ENCODE measurements at places on chromosomes 3 and 15.
A peak's percentile ranks its signal among the peaks of the same experiment; 100 is the strongest.

GRCh38 chr3:9602620-9603019, 46.7 kb upstream of the MTMR14 start:
- no peak for DNase-seq

DNA sequence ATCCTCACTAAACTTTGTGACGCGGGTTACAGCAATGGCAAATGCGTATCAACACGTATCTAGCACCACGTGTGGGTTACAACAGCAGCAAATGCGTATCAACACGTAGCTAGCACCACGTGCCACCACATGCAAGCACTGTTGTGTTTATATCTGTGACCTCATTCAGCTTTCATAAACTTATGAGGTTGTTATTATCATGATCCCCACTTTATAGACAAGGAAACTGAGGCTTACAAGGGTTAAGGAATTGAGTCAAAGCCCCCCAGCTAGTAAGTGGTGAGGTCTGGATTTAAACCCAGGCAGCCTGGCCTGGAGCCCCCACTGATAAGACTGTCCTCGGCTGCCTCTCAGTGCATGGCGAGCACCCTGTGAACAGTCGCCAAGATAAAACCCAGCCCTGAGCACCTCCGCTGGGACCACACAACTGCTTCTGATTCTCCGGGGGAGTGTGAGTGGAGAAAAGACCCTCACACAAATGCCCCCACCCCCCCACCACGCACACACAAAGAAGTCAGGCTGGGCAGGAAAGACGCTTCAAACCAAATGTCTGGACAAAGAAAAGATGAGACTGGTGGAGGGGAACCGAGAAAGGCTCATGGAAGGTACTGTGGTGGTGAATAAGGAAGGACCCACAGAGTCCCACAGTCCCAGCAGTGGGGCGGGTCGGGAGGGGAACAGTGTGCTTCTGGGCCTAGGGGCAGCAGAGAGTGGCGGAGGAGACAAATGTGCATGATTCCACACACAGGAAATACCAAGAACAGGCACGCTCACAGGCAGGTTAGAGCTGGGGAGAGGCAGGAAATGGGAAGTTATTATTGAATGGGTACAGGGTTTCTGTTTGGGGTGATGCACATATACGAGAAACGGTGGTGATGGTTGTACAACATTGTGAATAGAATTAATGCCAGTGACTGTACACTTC, 173.4 kb downstream of the XXYLT1 start:
- DNase-seq: no peak

GRCh38 chr15:77457191-77457904, 36.7 kb downstream of the HMG20A start:
- DNase-seq: no peak

DNA sequence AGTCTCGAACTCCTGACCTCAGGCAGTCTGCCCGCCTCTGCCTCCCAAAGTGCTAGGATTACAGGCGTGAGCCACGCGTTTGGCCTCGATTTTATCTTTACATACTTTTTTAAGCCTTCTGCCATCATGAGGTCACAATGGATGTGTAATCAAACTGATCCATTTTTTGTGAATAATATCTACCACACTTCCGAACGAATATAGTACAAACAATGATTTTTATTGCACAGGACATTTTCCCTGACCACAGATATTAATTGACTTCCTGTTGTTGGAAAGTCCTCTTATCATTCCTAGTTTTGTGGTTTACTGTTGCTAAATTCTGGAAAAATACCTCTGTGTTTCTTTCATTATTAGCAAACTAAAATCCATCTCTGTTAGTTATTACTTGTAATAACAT, 68.9 kb downstream of the MINDY2 start:
- DNase-seq: no peak

GRCh38 chr3:117080872-117081271, 371.3 kb downstream of the TUSC7 start:
- DNase-seq: no peak

- DNase-seq: no peak
Measured at GRCh38 chr3:71180524-71180923, 403.0 kb downstream of the FOXP1 start.

DNA sequence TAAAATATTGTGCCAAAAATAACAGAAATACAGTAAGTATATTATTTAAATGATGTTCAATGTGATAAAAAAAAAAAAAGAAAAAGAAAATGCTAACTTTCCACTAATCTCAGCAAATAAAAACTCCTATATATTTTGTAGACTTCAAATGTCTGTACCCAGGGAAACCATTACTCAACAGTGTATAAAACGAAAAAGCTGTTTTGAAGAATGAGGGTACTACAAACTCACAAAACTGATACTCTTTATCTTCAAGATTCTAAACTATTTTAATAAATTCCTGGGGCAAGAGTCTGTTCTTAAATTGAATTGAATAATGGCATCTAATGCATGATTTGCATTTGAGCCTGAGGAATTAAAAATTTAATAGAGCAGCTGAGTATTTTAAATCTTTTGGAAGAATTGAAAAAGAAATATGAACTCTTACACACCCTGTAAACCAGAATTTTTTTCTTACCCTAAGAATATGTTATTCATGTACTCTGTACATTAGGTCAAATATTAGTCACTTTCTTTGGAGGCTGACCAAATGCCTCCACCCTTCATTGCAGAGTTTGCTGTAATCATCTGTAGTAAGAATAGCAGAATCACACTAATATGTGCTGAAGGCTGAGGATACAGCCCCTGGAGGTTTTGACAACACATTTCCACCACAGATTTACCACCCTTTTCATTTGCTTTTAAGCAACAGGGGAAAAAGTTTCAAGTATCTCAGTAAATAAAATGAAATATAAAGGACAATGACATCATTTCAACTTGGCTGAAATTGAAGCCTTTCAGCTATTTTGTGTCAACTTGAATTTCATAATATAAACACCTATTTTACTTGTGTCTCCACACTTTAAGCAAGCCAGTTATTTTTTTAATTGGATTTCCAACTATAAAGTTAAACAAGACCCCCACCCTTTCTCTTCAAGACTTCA, 79.7 kb downstream of the FBN1 start:
- no peak for DNase-seq

- DNase-seq: no peak
Measured at GRCh38 chr3:110311541-110311940, 760.1 kb upstream of the NECTIN3 start.

GRCh38 chr3:147924755-147925154, 515.6 kb downstream of the ZIC1 start:
- DNase-seq: no peak

- no peak for DNase-seq
Measured at GRCh38 chr15:98143116-98143515, 182.6 kb downstream of the ARRDC4 start.

DNA sequence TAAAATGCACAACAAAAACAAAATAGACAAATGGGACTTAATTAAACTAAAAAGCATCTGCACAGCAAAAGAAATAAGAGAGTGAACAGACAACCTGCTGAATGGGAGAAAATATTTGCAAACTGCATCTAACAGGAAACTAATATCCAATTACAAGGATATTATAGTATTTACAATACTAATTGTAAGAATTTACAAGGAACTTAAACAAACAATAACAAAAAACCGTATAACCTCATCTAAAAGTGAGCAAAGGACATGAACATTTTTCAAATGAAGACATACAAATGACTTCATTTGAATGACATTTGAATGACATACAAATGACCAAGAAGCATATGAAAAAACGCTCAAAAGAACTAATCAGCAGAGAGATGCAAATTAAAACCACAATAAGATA, 66.4 kb downstream of the CSNK1G1 start:
- DNase-seq: no peak

DNA sequence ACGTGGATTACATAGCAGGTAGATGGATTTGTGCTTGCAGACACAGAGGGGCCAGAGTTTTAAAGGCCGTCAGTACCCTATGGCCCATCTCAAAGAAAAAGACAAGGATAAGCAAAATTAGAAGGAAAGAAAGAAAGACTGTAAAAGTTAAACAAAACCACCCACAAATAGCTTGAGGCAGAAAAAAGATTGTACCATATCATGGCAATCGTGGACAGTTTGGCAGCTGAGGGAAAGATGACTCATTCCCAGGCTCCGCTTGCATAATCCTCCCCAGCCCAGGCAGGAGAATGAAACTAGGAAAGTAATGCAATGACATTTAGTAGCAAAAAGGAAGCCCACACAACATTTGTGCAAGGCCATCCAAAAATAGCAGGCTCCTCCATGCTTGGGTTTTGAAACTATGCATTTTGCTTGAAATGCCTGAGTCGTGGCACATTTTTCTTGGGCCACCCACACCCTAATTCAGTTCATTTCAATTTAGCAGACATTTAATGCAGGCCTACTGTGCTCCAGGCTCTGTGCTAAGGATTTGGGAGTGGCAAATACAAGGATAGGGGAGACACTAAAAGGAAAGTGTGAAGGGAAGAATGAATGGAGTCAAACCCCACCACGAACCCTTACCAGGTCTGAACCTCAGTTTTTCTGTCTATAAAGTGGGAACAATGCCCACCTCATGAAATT, 40.9 kb upstream of the SMAD3 start:
- peak; percentile 73 for DNase-seq

- no peak for DNase-seq
Measured at GRCh38 chr3:88005066-88005465, 53.7 kb downstream of the CGGBP1 start.

- no peak for DNase-seq
Measured at GRCh38 chr3:134362221-134362620, 12.0 kb downstream of the AMOTL2 start.

DNA sequence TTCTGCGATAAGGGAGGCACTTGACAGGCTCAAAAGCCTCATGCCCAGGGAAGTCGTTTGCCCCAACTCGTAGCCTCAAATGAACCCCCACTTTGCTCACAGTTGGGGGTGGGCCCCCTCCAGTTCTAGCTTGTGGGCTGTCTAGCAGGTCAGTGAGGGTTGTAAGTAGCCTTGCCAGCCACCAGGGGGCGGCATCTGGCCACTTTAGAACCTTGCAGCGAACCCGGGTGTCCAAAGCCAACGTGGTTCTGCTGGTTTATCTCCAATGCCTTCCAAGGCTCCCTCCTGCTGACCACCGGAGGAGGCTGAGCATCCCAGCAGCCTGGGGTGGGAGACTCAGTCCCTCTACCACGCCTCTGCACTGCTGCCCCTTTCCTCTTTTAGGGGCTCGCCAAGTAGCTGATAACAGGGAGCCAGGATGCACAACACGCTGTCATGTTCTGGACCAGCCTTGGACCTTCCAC, 9.2 kb upstream of the RBSN start:
- DNase-seq: peak; percentile 50

DNA sequence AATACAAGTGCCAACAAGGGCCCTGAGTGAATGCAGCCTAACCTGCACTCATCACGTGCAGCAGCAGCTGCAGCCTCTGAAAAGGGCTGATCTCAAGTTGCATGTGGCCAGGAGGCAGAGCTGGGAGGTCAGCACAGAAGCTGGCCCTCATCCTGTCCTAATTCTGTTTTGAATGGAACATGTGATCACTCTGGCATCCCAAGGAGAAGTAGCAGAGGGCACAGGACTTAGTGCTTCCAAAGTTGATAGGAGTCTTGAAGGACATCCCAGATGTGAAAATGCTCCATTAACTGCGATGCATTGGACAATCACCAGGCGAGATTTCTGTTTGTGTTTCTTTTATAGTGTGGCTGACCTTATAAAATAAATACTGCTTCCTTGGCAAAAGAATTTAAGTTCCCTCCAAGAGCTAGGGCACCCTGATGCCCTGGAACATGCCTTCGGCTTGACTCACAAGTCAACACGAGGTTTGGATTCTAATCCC, 31.6 kb upstream of the STAG1 start:
- DNase-seq: no peak

- DNase-seq: no peak
Measured at GRCh38 chr3:155024006-155024638, 56.0 kb upstream of the MME start.

DNA sequence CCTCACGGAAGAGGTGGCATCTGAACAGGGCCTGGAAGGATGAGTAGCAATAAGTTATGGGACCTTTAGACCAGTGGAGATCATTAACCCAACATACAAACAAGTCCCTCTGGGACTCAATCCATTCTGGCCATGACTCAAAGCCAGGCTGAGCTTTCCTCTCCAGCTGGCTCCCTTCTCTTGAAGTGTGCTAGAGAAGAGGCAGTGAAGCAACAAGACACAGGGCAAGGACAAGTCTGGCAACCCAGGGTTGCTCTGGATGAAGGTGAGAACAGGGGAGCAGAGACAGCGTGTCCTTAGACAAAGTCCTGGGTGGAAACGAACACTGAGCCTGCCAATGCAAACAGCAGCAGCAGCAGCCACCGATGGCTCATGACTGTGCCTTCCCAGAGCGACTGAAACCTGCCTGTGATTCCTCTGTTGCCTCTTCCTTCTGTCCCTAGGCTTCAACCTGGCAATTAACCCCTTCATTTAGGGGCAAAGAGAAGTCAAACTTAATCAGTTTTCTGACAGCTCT, 86.8 kb downstream of the BDH1 start:
- no peak for DNase-seq

GRCh38 chr15:78925956-78926743, 18.7 kb downstream of the CTSH start:
- no peak for DNase-seq

DNA sequence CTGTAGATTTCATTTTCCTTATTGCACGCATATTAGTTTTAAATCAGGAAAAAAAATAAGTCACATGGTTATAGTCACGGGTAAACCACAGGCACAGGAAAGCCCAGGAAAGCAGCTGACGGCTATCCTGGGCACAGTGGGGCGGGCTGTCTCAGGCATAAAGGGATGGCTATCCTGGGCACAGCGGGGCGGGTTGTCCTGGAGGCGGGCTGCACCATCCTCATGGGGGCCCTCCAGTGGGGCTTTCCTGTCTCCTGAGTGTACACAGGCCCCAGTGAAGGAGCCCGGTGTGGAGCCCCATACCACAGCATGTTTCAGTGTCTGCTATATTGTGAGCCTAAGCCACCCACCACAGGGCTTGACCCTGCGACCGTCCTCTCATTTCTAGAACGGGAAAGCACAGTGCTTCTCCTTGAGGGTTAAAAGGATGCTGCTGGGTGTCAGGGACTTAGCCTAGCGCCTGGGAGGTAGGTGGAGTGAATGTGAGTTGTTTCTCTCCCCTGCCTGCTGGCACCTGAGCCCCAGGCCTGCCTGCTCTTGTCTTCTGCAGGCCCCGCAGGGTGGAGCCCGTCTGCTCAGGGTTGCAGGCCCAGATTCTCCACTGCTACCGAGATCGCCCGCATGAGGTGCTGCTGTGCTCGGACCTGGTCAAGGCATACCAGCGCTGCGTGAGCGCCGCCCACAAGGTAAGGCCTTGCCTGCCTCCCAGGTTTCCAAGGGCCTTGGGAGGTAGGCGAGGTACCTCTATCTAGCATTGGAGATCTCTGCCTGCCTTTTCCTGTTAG, 25.9 kb upstream of the PLXNA1 start:
- no peak for DNase-seq

DNA sequence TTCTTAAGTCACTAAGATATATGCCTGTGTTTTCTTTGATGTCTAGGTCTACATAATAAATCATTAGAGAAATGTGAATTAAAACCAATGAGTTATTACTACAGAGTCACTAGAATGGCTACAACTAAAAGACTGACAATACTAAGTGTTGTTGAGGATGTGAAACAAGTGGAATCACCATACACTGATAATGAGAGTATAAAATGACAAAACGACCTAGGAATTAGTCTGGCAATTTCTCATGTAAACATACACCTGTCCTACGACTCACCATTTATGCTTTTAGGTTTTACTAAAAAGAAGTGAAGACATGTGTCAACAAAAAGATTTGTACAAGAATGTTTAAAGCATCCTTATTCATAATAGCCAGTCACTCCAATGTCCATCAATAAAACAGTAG, 75.2 kb upstream of the SATB1 start:
- no peak for DNase-seq

- DNase-seq: no peak
Measured at GRCh38 chr3:181253796-181254195, 264.3 kb upstream of the DNAJC19 start.

- no peak for DNase-seq
Measured at GRCh38 chr3:42591811-42592210, 1.2 kb downstream of the SS18L2 start.

- no peak for DNase-seq
Measured at GRCh38 chr3:127740136-127740915, 67.6 kb downstream of the ABTB1 start.

All from NK-92 treated with Interleukin-12 subunit alpha and Interleukin-12 subunit beta, amount 100 ng/mL, for 24 hours (cell line).